Neural progenitor cell (in vitro differentiated cells): ENCODE measurements at places on chromosomes 1 and 21.

DNA sequence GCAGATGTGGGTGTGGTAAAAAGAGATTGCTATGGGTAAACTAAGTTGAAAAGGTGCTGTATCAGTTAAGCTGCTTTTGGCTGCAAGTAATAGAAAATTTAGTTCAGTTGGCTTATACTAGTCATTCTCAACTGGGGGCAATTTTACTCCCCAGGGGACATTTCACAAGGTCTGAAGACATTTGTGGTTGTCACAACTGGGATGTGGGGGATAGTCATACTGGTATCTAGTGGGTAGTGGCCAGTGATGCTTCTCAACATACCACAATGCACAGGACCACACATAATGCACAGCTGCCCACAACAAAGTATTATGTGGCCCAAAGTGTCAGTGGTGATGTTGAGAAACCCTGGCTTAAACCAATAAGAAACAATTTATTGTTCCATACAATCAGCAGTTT lies 31.4 kb downstream of the SERTAD4 start:
- no peak for DNase-seq

DNA sequence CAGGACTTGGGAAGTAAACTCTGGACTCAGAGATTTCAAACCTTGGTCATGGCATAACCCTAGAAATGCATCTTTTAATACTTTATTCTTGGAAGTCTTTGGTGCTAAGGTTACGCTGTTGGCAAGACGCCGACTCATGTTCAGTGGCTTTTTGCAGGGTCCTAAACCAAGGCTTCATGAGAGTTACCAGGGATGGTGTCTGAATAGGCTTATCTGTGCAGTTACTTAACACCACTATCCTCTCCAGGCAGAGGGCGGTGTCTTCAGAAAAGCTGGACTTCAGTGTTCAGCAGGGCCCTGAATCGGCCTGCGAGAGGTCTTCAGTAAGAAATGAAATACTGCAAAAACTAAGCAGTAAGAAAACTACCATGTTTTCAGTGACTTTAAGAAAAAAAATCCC lies 58.3 kb downstream of the SIM2 start:
- peak; percentile 49 for DNase-seq

- no peak for DNase-seq
Observed at GRCh38 chr1:192639607-192640368, 3.8 kb downstream of the RGS13 start.

DNA sequence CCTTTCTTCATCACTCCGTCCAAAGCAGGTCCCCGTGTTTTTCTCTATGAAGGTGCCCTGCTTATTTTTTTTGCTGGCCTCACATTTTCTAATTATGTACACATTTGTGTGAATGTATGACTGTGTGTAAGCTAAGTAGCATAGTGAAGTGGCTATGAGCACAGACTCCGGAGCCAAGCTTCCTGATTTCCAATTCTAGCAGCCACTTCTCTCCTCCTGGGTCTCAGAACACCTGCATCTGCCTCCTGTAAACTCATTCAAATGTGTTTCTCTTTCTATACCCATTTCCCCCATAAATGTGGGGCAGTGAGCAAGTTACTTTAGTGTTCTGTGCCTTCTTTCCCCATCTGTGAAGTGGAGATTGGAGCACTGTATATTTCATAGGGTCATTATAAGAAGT lies 2.1 kb downstream of the SLAMF6 start:
- no peak for DNase-seq

DNA sequence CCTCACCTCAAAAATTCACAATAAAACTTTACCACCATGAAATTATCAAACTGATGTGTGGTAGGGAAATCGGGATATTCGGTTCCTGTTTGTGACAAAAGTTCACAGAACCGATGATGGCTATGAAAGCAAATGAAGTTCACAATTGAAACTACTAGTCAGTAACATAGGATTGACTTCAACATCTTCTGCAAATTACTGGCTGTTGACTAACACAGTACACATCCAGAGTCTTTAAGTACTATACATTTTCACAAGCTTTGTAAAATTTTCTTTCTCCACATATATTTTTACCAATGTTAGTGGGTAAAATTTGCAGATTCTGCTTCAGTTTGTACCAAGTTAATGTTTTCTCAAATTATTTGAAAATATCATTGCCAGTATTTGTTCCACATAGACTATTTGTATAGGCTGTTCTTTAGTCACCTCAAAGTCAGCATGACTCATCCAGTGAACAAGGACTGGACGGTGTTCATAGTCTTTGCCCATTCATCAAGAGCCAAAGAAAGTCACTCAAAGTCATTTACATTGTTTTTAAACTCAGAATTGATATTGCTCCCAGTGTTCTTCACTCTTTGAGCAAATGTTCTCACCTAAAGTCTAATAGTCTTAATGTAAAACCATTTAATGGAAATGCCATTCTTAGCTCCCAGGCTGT lies 213.4 kb downstream of the USP25 start:
- DNase-seq: no peak

- no peak for DNase-seq
Observed at GRCh38 chr1:180197231-180197630, 32.8 kb upstream of the LHX4 start.

GRCh38 chr1:117770981-117771531 lies 158.4 kb downstream of the GDAP2 start:
- no peak for DNase-seq

DNA sequence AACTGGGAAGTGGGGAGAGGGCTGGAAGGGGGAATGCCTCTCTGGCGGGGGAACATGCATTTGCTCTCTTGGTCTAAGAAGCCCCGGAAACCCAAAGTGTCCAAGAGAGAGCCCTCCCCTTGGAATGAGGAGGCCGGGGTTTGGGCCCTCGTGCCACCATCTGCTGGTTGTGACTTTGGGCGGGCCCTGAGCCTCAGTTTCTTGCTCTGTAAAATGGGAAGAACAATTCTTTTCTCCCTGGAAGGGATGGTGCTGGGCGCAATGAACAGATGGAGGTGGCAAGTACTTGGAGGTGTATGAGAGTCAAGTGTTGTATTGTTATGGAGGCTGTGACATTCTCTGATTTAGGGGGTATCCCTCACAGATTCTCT lies 69.9 kb upstream of the TARDBP start:
- DNase-seq: no peak

DNA sequence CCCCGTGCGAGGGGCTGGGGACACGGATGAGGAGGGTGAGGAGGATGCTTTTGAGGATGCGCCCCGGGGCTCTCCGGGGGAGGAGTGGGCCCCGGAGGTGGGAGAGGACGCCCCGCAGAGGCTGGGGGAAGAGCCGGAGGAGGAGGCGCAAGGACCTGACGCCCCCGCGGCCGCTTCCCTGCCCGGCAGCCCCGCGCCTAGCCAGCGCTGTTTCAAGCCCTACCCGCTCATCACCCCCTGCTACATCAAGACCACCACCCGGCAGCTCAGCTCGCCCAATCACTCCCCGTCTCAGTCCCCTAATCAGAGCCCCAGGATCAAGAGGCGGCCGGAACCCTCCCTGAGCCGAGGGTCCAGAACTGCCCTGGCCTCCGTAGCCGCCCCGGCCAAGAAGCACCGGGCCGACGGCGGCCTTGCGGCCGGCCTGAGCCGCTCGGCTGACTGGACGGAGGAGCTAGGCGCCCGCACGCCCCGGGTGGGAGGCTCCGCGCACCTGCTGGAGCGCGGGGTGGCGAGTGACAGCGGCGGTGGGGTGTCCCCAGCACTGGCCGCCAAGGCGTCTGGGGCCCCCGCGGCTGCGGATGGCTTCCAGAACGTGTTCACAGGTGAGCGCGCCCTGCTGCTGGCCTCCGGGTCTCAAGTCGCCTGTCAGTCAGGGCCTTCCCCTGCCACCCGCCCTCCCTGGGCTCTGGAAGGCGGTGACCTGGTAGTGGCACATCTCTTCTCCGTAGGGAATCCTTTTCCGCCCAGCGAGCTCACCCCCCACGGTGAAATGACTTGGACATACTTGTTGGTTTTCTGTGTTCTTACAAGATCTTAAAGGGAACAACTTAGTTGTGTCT lies 1.7 kb downstream of the FMN2 start:
- DNase-seq: peak; percentile 64

- no peak for DNase-seq
Observed at GRCh38 chr1:54018635-54019034, 649 bp upstream of the LDLRAD1 start.

DNA sequence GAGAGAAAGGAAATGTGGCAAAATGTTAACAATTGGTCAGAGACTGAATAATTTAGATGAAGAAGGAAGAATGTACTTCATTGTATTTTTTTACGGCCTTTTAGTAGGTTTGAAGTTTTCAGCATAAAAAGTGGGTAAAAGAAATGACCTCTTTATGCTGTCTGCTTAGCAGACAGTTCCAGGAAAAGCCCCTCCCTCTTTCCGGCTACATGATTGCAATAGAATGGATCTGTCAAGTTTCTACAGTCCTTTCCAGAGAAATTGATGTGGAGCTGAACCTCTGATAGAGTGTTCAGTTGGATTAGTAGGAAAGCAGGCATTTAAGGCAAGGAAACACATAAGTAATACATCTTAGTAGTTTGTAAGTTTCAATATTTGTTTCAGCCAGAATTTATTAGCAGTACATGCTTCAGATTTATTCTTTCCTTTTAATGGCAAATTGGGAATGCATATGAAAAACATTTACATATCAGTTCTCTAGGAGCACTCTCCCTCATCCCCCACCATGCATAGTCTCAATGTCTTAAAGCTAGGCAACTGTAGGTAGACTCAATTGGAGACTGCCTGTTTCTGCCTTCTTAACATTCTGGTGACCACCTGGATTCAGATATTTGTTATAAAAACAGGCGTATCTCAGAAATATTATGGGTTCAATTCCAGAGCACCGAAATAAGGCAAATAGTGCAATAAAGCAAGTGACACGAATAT lies 36.4 kb downstream of the HS2ST1 start:
- DNase-seq: no peak

- DNase-seq: no peak
Observed at GRCh38 chr1:154326546-154327465, 1.5 kb downstream of the ATP8B2 start.

DNA sequence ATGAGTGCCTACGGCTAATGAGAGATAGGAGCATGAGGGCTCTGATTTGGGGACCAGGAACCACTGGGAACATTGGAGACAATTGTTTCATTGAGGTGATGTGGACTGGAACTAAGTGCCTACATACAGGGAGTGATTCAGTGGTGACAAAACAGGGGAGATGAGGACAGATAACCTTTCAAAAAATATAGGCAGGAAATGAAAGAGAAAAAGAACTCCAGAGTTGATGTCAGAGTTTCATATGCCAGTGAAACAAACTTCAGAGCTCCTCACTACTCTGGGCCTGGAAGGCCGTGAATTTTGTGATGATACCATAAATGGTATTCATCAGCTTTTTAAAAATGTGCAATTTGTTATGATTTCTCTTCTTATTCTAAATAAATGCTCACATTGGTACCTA lies 39.3 kb downstream of the FASLG start:
- DNase-seq: no peak

- DNase-seq: no peak
Observed at GRCh38 chr1:31570906-31571305, 5.4 kb upstream of the TINAGL1 start.

GRCh38 chr1:2548068-2548589 lies 8.0 kb upstream of the TNFRSF14 start:
- DNase-seq: peak; percentile 88

- peak; percentile 88 for DNase-seq
Observed at GRCh38 chr1:209583408-209583807, at the start of gene CAMK1G. Gene CAMK1G (plus strand): TSS chr1:209583714. CDS start chr1:209594984, 11,270 bp downstream.

DNA sequence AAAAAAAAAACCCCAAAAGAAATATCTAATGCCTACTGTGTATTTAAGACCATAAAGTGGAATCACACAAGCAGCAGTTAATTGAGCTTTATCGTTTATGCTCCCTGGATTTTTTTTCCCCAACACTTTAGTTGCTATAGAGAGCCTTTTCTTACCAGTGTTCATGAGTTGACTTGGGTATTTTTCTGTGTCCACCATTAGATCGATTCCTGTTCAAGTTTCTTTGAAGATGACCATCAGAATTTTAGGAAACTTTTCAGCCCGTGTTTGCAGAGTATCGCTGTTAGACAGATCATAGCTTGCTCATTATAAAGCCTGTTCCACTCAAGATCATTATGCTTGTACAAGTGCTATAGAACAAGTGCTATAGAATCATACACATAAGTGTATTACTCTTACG lies 1.5 kb downstream of the RALGPS2 start:
- no peak for DNase-seq

GRCh38 chr21:42198929-42199867 lies 19.7 kb upstream of the ABCG1 start:
- no peak for DNase-seq

- no peak for DNase-seq
Observed at GRCh38 chr21:35562876-35563275, 497.4 kb downstream of the SETD4 start.

GRCh38 chr1:51968632-51969031 lies 21.9 kb downstream of the RAB3B start:
- no peak for DNase-seq

DNA sequence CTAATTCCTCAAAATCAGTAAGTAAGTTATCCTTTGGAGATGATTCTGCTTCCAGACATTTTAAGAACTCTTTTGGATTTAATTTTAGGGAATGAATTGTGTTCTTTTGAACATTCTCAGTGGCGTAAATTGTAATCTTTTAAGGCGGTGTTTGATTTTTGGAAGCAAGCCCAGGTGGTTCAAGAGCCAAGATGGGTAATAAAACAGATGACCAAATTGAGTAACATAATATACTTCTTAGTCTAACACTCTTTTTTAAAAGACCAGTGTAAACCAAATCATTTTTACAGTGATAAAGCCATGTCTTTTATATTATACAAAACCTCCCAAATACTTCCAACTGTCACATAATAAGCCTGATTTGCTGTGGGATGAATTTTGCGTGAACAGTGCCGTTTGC lies 133.8 kb downstream of the LRRC40 start:
- DNase-seq: no peak
